Astrocyte of the cerebellum (primary cell): ENCODE measurements at places on chromosomes 5 and 9.
A peak's percentile ranks its signal among the peaks of the same experiment; 100 is the strongest.

- DNase-seq = peak; percentile 46
Measured at GRCh38 chr5:72281764-72282499, 38.1 kb downstream of the MRPS27 start.

GRCh38 chr9:71790296-71790695, 22.0 kb upstream of the CEMIP2 start:
- no peak for DNase-seq

DNA sequence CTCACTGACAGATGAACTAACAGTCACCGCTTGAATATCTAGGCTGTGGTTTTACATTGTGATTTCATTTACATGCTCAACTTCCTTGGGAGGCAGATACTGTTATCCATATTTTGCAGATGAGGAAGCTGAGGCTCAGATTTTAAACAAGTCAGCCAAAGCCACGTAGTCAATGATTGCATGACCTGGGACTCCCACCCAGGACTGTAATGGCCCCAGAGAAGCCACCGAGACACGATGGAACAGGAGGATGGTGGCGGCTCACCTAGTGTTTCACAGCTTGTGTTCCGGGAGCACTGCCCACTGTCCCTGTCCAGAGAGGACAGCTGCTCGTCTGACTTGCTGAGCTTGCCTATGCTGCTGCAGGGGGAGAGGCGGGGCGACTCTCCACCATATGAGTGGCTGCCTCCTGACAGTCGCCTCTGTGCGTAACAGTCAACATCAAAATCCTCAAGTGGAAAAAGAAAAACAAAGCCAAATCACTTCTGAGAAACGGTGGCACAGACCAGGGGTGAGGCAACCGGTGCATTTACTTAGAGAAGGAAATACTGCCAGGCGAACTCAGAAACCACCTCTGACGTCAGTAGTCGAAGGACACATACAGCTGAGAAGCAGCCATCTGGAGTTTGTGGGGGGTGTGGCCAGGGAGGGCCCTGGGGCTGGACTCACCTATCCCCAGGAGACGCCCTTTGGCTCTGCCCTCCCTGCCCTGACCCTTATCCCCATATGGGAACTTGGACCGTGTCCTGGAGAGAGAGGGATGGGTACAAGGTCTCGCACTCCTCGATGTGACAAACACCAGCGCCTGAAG, 82.5 kb downstream of the PRRT1B start:
- peak; percentile 57 for DNase-seq

DNA sequence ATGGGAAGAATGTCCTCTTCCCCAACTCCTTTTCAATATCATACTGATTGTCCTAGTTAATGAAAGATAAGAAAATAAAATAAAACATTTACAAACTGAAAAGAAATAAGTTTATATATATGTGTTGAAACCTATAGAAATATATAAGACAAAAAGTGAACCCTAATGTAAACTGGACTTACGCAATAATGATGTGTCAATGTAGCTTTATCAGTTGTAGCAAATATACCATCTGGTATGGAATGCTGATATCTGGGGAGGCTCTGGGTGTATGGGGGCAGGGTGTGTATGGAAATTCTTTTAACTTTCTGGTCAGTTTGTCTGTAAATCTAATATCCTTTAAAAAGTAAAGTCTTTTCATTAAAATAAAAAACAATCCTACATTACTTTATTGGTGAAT, 603.9 kb downstream of the DMRTA1 start:
- no peak for DNase-seq

DNA sequence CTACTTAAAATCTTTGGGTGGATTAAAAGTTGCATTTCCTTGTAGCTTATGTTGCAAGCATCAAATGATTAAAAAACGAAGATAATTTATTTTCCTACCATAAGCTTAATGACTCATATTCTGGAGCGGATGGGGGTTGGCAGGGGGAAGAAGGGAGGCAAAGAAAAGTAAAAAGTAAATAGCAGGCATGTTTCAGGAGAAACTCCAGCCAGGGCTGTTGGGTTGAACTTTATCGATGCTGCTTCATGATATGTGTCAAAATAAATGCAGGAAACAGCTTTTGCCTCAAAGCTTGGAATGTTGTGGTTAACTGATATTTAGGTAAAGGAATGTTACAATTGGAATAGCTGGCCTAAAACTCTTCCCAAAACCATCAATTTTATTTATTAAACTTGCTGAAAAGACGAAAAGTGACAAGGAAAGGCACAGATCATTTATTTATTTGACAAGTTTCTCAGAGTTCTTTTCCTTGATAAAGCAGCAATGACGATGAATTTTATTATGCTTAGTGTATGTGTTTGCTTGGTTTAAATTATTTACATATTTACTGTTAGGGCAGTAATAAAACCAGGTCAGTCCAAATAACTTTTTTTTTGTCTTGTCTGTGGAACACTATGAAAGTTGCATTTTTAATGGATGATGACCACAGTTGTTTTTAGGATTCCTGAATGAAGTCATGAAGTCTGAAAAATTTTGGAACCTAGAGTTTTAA, 177.9 kb downstream of the PCSK1 start:
- DNase-seq = peak; percentile 87

DNA sequence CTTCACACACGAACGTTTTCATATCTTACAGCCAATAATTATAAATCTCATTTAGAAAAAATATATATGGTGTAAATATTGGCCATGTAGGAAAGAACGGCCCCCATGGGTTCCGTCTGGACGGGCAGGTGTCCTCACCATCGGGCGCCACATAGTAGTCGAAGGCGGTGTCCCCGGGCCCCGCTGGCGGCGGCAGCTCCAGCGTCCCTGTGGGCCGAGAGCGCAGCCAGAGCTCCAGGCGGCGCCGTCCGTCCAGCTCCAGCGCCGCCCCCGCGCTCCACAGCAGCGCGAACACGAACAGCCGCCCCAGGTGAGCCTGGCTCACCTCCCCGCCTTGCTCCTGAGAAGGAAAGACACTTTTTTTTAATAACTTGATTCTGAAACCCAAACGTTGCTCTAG, 134.6 kb downstream of the DNAH5 start:
- DNase-seq = no peak

- DNase-seq = no peak
Measured at GRCh38 chr5:57174128-57174889, 450 bp downstream of the GPBP1 start.

GRCh38 chr5:148828511-148829247, 2.3 kb downstream of the ADRB2 start:
- DNase-seq = no peak

DNA sequence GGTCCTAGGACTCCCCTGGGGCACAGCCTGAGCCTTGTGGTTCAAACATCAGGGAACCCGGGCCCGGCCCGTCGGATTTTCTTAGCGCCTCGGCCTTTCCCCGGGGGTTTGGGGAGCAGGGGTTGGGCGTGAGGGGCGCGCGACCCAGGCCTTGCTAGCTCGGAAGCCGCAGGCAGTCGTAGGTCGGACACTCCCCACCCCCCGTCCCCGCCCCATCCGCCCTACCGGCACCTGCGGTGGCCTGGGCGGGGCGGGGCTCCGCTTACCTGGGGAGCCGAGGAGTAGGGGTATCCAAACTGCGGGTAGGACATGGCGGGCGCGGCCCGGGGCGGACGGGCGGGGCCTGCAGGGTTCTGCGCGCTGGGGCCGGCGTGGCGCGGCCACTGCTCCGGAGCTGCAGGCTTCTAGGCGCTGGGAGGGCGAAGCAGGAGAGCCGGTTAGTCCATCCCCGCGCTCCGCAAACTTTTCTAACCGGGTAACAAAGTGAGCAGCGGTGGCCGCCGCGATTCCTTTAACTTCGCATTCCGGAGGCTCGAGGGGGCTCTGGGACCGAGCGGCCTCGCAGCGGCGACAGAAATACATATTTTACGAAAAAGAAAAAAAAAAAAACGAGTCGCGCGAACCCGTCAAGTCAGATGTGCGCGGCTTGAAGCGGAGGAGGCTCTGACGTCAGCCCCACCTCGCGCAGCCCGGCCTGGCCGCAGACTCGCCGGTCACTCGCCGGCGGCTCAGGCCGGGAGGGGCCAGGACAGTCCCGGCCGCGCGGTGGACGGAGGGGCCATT, at the start of gene IRX4:
Gene IRX4 (minus strand): TSS at position 589 of the 783 bp plus-strand sequence. CDS start 278 bp downstream, at position 311.
- DNase-seq = no peak

DNA sequence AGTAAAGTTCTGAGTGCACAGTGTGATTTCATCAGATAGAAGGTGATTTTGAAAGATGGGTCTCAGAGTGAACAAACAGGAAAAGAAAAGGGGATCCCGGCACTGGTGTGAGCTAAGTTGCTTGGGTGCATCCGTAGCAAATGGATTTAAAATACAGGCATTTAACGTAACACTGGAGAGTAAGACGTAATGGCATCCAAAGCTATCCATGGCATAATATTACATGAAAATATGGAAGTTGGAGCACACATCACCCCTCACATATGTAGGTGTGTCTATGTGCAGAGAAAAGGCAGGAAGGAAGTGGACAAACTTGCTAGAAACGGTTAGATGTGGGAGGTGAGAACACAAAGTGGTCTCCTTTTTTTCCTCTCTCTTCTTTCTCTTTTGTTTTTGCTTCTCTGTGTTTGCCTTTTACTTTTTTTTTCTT, 38.2 kb upstream of the SEMA4D start:
- no peak for DNase-seq

GRCh38 chr5:134620634-134621033, 12.0 kb downstream of the SAR1B start:
- DNase-seq = no peak

DNA sequence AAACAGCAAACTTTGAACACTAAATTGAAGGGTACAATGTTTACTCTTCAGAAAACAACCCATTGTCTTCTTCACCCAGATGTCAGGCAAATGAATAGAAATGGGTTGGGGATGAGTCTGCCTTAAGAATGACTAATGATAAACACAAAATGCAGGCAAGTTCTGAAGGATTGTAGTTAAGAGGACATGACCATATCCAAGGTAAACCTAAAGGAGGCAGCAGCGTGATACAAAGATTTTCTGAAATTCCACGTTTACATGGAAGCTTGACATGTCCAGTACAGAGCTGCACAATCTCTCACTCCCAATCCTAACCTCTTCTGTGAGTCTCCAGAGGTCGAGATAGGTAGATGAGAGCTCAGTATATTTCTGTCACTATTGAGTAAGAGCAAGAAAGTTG, 1263.2 kb upstream of the CDH6 start:
- DNase-seq = no peak

DNA sequence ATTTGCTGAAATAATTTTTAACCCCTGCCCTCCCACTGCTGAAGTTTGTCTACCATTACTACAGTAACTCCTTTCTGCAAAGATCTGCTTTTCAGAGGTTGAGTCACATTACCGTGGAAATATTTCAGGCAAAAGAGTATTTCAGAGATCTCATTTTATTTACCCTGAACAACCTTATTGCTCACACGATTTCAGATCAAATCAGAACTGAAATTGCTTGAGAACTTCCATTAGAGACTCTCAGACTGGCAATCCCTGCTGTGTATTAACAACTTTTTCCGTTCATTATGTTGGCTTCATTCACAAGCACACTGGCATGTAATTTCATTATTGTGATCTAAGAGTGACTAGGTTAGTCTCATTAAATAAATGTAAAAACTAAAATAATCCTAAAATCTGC, 16.1 kb downstream of the NR6A1 start:
- DNase-seq = no peak

DNA sequence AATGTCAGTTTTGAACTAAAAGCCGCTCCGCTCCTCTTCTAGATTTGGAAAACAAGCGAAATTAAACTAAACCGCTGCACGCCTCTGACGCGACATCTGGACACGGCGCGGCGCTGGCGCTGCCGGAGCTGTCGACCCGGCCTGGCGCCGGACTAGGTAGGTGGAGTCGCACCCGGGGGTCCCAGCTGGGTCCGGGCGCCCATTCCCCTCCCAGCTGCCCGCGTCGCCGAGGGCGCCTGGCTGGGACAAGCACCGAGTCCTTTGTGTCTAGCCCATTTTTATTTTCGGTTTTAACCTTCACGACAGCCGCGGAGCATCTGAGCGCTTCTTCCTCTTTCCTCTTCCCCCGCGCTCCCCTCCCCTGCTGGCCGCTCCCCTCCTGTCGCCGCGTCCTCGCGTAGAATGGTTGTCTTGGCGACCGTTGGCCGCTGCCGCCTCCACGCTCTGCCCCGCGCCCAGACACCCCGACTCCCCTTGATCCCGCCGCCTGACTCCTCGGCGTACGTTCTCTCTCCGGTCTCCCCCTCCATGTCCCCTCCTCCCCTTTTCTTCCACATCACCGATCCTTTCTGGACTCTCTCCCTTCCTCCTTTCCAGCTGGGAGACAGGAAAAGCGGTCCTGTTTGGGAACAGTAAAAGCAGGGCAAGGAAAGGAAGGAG, 545 bp downstream of the CDKN2B-AS1 start:
- no peak for DNase-seq

GRCh38 chr5:167652690-167653089, 638.8 kb upstream of the WWC1 start:
- no peak for DNase-seq

GRCh38 chr5:177083357-177083756, 3.4 kb upstream of the FGFR4 start:
- DNase-seq = no peak

DNA sequence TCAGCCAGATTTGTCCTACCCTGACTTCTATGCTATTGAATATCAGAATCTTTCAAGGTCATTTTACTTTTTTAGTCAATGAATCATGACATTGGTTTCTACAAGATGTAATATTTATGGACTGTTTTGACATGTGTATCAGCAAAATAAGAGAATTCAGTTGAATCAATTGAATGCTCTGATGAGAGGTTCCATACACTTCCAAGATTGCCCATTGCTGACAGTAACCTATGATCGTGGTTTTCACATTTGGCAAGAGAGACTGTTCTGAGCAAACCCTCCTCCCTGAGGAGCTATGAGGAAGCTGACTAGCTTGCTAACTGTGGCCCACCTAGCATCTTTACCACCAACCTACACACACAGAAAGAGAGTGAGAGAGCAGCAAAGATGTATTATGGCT, 56.7 kb upstream of the FST start:
- DNase-seq = no peak

DNA sequence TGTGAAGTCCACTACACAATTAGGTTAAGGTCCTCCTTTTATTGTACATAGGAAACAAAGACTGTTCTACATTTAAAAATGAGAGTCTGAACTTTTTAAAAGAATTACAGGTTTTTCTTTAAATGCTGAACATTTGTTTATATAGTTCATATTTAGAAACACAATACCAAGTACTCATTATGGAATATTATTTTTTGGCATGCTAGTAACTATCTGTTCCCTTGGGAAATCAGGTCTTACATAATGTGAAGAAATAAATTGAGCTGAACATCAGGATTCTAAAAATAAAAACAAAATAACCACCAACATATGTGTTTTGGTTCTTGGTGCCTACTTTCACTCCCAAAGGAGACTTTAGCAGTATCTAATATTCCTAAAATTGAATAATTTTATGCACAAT, 230.5 kb upstream of the IZUMO3 start:
- no peak for DNase-seq

- DNase-seq = no peak
Measured at GRCh38 chr9:94644543-94644942, 5.2 kb upstream of the FBP1 start.

GRCh38 chr5:88190106-88190834, 78.4 kb downstream of the TMEM161B start:
- no peak for DNase-seq

DNA sequence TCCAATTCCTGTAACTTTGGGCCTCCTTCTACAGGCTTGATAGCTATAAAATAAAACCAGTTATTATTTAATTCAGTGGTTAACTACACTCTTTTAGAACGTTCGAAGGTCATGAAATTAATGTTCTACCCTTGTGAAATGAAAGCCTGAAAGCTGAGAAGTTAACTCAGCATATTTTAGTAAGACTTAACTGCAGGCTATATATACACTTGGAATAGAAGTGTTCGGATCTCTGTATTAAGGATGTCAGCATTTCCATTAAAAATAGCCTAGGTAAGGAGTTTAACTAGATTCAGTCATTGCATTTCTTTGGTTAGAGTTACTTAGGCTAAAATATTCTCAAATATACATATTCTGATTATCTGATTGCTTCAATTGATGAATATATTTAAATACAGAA, 229.2 kb downstream of the MRPS30 start:
- no peak for DNase-seq
